AG20443 (cell line): ENCODE measurements at places on chromosomes 7 and 10.

DNA sequence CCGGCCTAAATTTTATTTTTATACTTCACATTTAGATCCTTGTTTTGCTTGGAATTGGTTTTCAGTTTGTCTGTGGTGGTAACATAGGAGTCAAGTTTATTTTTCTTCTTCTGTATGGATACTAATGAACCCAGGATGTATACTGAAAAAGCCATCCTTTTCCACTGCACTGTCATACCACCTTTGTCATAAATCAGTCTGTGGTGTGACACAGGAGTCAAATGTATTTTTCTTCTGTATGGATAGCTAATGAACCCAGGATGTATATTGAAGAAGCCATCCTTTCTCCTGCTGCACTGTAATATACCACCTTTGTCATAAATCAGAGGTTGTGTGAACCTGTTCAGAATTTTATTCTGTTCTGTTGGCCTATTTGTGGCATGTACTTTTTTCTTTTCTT lies 21.4 kb downstream of the VPS26A start:
- no peak for DNase-seq

GRCh38 chr10:92834331-92834730 lies 14.0 kb upstream of the EXOC6 start:
- DNase-seq, result no peak

- DNase-seq, result no peak
These were observed 311.4 kb upstream of the LRGUK start for GRCh38 chr7:133815611-133816210.

DNA sequence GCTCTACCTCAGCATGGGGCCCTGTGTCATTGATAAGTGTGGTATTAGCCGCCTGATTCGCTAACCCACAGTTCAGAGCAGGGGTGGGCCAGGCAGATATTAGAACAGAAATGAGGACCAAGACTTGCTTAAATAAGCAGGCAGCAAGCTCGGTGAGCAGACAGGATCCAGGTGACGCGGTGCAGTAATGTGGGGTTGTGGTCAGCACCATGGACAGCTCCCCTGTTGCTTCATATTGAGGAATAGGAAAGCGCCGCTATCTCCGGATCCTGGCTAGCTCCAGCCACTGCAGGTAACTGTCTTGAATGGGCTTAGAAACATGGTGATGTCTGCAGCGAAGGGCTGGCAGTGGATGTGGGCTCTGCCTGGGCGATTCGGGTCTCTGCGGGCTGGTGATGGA lies 51.3 kb upstream of the GPR26 start:
- peak; percentile 72 for DNase-seq

DNA sequence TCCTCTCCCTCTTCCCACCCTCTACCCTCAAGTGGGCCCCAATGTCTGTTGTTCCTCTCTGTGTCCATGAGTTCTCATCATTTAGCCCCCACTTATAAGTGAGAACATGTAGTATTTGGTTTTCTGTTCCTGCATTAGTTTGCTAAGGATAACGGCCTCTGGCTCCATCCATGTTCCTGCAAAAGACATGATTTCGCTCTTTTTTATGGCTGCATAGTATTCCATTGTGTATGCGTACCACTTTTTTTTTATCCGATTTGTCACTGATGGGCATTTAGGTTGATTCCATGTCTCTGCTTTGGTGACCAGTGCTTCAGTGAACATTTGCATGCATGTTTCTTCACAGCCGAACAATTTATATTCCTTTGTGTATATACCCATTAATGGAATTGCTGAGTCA lies 51.7 kb upstream of the ATP6V0A4 start:
- no peak for DNase-seq

DNA sequence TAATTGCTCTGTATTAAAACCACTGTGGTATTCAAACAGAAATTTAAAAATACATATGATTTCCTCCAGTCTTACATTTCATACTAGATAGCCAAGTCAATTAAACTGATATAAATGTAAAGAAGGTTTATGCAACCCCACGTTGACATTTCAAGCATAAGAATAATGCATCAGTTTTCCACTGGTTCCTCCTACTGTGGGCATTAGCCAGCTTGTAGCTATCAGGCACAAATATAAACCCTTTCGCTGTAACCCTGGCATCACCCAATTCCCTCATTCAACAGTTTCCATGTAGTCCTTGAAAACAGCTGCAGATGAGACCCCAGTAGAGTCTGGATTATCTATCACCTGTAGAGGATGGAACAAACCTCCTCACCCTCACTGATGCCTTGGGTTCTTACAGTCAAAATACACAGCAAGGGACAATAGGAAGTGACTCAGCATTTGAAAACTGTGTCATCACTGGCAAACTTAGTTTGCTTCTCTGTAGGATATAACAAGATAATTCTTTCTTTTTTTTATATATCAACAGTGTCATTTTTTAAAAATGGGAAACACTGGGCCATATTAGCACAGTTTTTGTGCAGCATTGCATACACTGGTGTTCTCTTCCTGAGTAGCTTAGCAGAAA lies 113.0 kb downstream of the PDE1C start:
- DNase-seq, result no peak

DNA sequence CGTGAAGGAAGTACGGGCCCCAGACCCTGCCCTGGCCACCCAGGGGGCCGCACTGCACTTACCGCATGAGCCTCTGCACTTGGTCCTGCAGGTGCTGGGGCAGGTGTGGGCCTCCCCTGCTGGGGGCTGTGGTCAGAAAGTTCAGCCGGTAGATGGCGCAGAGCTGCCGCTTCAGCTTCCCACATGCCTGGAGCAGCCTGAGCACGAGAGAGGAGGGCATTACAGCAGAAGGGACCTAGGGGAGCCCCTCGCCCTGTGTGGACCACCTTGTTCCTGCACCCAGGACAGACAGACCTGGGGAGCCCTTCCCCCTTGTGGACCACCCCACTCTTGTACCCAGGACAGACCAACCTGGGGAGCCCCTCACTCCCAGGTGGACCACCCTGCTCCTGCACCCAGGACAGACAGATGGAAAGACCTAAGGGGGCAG lies 8.7 kb upstream of the PYROXD2 start:
- no peak for DNase-seq

DNA sequence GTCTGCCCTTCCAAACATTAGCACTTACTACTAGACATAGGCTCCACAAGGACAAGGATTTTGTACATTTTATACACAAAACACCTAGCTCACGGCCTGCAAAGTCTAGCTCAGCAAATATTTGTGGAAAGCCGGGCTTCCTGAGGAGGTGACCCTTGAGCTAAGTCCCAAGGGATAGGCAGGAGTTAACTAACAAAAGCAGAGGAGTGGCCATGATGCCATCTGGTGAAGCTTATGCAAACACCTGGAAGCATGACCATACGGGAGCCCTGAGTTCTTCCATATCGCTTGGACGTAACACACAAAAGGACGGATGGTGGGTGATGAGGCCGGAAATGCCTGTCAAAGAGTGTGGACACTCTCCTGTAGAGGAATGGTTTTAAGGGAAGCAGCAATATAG lies 25.9 kb upstream of the YAE1 start:
- DNase-seq, result no peak

- peak; percentile 36 for DNase-seq
These were observed 34.3 kb upstream of the MTPAP start for GRCh38 chr10:30383356-30383755.

DNA sequence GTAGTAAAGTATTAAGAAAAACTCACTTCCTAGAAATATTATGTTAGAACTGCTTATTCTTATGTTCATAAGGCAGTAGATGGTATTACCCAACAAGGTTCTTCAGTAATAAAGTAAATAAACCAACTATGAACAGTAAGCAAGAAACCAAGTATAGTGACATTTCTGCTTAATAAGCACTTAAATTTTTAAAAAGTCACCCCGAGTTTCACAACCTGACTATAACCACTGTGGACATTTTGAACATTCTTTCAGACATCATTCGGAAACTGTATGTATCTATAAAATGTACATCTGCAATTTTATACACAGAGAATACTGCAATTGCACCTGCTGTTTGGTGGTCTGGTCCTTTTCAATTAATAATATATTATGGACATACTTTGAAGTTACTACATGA lies 1073.6 kb downstream of the XPNPEP1 start:
- DNase-seq, result no peak

DNA sequence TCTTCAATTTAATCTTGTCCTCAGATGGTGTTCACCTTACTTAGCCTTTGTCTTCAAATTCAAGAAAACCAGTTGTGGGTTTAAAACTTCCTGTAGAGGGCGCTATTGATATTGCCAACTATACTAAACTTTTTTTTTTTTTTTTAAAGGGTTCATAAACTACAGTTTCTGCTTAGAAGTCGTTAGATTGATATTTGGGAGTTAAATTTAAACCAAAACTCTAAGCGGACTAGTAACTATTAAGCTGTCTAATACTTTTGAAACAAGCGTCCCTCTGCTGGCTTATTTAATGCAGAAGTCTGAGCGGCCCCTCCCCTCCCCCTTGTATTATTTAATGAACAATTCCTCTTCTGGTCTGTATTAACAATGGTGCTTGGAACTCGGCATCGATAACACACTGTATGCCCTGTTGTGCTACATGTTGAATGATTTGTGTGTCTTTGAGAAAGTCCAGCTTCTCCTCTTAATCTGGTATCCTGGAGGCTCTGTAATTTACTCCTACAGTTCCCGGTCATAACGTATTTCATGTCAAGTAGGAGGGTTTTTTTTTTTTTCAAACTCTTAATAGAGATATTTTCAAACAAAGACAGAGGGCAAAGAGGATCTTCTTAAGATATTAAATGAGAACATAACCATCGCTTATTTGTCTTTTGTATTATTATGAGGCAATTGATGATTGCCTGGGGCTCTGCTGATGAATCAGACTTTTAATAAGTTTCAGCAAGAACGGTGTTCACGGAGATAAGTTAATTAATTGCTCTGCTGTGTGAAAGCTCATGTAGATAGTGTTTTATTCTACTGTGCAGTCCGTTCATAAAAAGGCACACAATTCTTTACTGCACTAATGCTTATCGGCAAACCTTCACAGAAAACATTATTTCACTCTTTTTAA lies 22.6 kb upstream of the CREB5 start:
- peak; percentile 33 for DNase-seq

GRCh38 chr7:132336797-132337196 lies 239.5 kb downstream of the PLXNA4 start:
- DNase-seq, result no peak

- no peak for DNase-seq
These were observed 115.4 kb downstream of the SDK1 start for GRCh38 chr7:3416453-3416852.

DNA sequence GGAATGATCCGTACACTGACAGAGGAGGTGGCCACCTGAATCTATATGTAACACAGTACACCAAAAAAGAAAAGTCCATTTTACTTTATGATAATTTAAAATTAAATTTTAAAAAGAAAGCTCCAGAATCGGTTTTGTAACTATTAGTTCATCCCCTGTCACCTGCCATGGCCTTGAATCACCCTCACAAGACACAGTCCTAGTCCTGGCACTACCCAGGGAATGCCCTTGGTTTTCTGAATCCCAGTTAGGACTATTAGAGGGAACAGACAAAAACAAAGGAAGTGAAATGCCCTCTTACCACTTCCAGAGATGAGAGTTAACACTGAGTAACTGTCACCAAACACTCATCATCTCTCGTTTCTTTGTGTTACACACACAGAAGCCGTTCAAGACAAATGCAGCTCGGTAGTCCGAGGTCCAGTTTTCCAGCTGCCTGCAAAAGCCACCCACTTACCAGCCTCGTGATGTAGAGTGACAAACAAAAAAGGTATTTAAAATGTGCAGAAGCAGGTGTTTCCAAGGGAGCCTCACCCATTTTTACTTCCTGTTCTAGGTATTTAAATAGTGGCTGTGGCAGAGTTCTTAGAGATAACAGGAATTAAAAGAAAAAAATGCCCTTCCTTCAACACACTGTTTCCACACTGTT lies 6.1 kb downstream of the PTPRN2 start:
- DNase-seq, result no peak

DNA sequence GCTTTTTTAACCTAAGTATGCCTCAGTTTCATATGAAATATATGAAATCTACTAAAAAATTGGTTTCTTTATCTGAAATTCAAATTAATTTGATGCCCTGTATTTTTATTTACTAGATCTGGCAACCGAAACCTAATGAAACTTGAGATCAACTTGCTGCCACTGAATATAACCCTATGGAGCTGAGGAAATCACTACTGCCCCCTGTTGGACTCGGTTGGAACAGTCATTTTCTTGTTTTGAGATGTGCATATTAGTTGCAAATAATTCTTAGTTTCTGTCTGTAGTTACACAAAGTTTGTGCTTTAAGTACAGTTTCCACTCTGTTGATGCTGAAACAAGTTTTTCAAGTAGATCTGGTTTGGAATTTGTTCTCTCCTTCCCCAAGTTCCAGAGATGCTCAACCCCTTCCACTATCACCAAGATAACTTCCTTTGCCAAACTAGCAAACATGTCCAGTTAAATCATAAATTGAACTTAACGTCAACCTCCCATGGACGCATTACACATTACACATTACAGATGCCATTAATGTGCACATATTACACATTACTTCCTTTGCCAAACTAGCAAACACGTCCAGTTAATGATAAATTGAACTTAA lies 22.2 kb upstream of the EXOC4 start:
- peak; percentile 57 for DNase-seq

DNA sequence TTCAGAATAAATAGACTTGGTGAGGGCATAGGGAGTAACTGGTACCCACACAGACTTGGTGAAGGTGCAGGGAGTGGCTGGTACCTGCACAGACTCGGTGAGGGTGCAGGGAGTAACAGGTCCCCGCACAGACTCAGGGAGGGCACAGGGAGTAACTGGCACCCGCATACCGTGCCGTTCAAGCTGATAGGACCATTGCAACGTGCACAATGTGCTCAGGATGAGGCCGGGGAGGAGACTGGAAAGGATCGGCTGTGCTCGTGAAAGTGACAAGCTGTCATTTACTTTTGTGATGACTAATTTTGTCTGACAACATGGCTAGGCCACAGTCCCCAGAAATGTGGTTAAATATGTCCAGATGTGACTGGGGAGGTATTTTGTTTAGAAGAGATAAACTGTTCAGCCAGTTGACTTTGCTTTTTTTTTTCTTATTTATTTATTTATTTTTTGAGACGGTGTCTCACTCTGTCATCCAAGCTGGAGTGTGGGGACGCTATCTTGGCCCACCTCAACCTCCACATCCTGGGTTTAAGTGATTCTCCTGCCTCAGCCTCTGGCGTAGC lies 76.2 kb upstream of the NMT2 start:
- DNase-seq, result no peak

DNA sequence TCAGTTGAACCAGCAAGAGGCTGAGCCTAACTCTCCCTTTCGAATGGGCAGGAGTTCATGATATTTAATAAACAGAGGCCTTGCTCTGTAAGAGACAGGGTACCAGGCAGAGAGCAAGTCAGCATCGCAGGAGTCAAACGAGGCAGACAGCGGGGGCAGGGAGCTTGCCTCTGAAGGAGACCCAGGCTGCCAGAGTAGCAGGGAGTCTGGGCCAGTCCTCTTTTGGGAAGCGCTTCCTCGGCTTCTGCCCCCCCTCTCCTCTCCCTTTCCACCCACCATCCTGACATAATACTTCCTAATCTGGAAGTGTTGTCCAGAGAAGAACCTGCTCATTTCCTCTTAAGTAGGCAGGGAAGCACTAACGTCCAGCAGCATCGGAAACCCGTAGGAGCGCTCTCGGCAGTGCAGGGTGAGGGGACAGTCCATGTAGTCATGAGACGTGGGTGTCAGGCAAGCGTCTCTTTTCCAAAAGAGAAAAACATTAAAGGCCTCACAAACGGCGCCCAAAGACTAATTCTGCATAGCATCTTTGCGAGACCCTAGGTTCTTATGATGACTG lies 171.1 kb downstream of the EGFR start:
- DNase-seq, result no peak
